Body of pancreas (tissue), 4 donors: ENCODE measurements at places on chromosomes 4 and X. TPM values are rescaled to one million over a fixed set of nuclear protein-coding genes. Genes with fewer than 3 reads are reported as not detected.

DNA sequence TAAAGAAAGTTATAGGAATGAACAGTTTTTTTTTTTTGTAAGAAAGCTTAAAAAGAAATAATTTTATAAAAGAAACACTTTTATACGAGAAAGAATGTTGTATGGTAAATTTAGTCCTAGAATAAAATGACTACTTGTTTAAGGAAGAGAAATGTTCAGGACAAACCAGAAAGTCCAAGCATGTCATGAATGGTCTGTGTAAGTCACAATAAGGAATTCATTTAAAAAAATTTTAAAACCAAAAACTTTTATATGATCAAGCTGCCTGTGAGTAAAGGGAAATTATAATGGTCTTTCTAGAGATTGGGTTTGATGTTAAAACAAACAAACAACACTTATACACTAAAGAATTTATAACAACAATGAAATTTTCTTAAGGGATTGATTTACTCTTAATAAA is 858.9 kb upstream of the PCDH7 start:
- H3K27ac ChIP-seq: no peak overlapping the region
- H3K36me3 ChIP-seq: no peaks in the 10 kb centered on the region
- no peaks in the 10 kb centered on the region for H3K4me1 ChIP-seq
- DNase-seq: no peak

DNA sequence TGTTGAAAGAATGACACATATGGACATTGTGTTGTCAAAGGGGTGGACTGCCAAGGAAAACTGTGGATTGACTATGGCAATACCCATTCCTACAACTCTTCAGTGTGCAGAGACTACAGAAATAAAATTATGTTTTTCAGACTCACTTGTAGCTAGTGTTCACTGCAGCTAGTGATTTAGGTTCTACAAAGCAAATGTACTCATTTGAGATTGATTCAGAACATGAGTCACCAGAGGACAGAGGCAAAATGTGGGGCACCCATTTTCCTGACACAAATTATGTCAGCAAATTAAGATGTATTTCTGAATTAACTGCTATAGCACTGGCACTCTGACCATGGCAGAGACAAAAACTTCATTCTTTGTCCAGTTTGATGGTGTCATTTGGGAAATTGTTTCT is 40.7 kb downstream of the SPCS3 start:
- H3K36me3 ChIP-seq: no peaks in the 10 kb centered on the region
- no peaks in the 10 kb centered on the region for H3K27me3 ChIP-seq
- no peak for DNase-seq
- H3K4me1 ChIP-seq: no peaks in the 10 kb centered on the region
- no peak overlapping the region for H3K27ac ChIP-seq

GRCh38 chrX:133523081-133523487 is 107.8 kb upstream of the GPC4 start:
- peak; percentile 7 for DNase-seq
- no peaks in the 10 kb centered on the region for H3K27me3 ChIP-seq
- no peaks in the 10 kb centered on the region for H3K36me3 ChIP-seq
- H3K4me1 ChIP-seq: no peaks in the 10 kb centered on the region

GRCh38 chr4:77187322-77187721 is 30.3 kb downstream of the CCNG2 start:
- no peak overlapping the region for H3K27ac ChIP-seq
- H3K27me3 ChIP-seq: no peaks in the 10 kb centered on the region
- no peaks in the 10 kb centered on the region for H3K36me3 ChIP-seq
- H3K4me1 ChIP-seq: no peaks in the 10 kb centered on the region
- H3K4me3 ChIP-seq: no peak overlapping the region

DNA sequence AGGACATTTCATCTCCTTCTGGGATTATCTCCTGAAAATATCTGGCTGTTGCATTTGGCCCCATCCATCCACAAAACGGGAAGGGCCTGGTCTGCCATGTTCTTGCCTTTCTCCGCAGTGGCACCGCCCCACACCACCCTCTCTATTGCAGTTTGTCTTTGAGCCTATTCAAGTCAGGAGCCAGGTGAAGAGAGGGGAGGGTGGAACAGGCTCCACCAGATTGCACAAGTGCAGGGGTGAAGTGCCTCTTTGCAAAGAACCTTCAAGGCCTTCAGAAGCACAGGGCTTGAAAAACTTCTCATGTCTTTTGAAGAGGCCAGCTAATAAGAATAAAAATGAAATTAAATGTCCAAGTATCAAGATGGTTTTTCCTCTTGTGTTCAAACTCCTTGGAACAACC is 28.7 kb downstream of the RS1 start:
- H3K27me3 ChIP-seq: no peaks in the 10 kb centered on the region
- H3K4me1 ChIP-seq: no peaks in the 10 kb centered on the region
- no peak overlapping the region for H3K27ac ChIP-seq
- no peak for DNase-seq
- H3K4me3 ChIP-seq: no peak overlapping the region

DNA sequence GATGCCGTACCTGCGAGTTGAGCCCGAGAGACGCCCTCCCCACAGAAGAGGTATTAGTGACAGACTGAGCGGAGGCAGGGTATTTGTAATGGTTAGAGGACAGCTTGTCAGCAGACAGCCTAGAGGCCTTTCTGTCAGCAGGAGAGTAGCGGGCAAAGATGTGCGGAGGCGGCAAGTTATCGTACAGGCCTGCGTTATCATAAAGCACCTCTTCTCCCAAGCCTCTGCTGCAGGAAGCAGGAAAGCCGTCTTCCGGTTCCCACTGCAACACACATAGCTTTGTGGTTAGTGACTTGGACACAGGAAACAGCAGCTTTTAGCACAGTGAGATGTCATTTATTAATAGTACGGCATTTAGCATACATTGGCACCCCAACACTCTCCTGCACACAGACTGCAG is 158.3 kb downstream of the AFAP1 start:
- no peak overlapping the region for H3K4me3 ChIP-seq
- H3K27ac ChIP-seq: no peak overlapping the region
- no peaks in the 10 kb centered on the region for H3K27me3 ChIP-seq
- DNase-seq: no peak
- no peaks in the 10 kb centered on the region for H3K36me3 ChIP-seq

- H3K4me1 ChIP-seq: no peaks in the 10 kb centered on the region
- DNase-seq: no peak
- no peak overlapping the region for H3K27ac ChIP-seq
- H3K36me3 ChIP-seq: no peaks in the 10 kb centered on the region
Measured at GRCh38 chr4:121479808-121480207, 99.0 kb upstream of the QRFPR start.

- H3K4me1 ChIP-seq: no peaks in the 10 kb centered on the region
- H3K36me3 ChIP-seq: no peaks in the 10 kb centered on the region
- H3K4me3 ChIP-seq: no peak overlapping the region
- DNase-seq: no peak
- no peak overlapping the region for H3K27ac ChIP-seq
- H3K27me3 ChIP-seq: no peaks in the 10 kb centered on the region
Measured at GRCh38 chrX:132063334-132063733, 40.2 kb downstream of the STK26 start.

DNA sequence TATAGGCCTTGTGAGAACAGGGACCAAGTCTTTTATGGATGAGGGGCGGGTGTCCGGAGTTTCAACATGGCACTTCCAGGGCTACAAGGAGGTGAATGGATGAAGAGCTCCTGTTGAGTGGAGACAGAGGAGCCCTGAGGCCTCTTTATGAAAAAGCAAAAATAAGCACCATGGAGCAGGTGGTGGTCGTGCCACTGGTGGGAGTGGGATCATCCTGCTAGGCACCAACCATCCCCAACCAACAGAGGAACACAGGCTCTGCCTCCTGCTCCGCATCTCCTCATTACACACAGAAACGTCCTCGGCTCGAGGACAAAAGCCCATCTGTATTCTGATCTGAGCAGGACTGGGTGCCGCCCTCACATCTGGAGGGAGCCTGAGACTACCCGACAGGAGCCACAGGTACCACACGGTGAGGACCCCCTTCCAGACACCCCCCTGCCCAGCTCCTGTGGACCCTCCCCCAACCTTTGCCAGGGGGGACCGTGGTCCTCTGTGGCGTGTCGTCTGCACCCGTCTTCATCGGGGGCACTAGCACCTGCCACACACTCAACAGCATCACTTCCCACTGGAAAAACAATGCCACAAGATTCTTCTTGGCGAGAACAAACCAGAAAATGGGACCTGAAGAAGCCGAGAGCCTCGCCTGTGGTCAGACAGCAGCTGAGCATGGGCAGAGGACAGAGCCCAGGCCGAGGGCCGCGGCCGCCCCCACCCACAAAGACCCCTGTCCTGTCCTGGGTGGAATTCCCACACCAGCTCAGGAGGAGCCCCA is 3.9 kb upstream of the PDE6B start:
- H3K27ac ChIP-seq: no peak overlapping the region
- H3K4me1 ChIP-seq: no peaks in the 10 kb centered on the region
- no peak overlapping the region for H3K4me3 ChIP-seq
- DNase-seq: peak; percentile 1
- no peaks in the 10 kb centered on the region for H3K36me3 ChIP-seq

DNA sequence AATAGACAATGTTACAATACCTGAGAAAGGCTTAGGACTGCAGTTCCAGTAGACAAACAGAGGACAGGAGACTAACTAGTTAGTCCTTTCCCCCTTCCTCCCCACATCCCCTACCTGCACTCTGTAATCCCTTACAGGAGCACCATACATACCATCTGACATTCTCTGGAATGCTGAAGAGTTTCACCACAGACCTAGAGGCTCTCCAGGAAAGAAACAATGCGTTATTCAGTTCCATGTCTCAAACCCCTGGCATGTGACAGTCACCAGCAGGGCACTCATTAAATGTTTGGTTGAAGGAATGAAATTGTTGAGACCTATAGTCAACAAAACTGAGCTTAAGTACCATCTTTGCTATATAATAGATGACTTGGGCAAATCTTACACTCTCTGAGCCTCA is 100.2 kb upstream of the USP38 start:
- H3K4me3 ChIP-seq: no peak overlapping the region
- H3K27ac ChIP-seq: no peak overlapping the region
- no peaks in the 10 kb centered on the region for H3K27me3 ChIP-seq
- no peaks in the 10 kb centered on the region for H3K36me3 ChIP-seq
- H3K4me1 ChIP-seq: no peaks in the 10 kb centered on the region

DNA sequence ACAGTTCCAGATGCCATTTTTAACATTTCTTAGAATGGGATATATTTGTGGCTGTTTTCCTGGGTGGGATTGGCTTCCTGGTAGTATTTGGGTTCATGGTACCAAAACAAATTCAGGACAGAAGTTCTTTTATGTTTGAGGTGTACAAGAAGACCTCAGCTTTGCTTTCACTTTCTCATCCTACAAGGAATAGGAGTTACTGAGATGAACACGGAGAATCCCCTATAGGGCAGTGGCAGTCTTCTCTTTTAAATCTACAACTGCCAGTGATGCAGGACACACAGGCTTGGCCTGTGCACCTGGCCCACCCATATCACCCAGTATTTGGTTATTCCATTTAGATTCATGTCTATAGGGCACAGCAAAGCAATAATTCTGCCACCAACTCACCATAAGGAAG is 35.2 kb downstream of the SLC10A7 start:
- DNase-seq: no peak
- H3K27me3 ChIP-seq: no peaks in the 10 kb centered on the region
- H3K27ac ChIP-seq: no peak overlapping the region
- no peak overlapping the region for H3K4me3 ChIP-seq
- no peaks in the 10 kb centered on the region for H3K36me3 ChIP-seq

GRCh38 chr4:15232366-15233263 is 195.2 kb upstream of the C1QTNF7 start:
- H3K4me1 ChIP-seq: no peaks in the 10 kb centered on the region
- DNase-seq: no peak
- H3K4me3 ChIP-seq: no peak overlapping the region
- H3K27me3 ChIP-seq: no peaks in the 10 kb centered on the region

- H3K27me3 ChIP-seq: no peaks in the 10 kb centered on the region
- no peak for DNase-seq
- H3K4me1 ChIP-seq: peaks cover 53% of the 10 kb centered on the region
- H3K4me3 ChIP-seq: no peak overlapping the region
Measured at GRCh38 chr4:185775792-185776555, 36.0 kb downstream of the SORBS2 start.

DNA sequence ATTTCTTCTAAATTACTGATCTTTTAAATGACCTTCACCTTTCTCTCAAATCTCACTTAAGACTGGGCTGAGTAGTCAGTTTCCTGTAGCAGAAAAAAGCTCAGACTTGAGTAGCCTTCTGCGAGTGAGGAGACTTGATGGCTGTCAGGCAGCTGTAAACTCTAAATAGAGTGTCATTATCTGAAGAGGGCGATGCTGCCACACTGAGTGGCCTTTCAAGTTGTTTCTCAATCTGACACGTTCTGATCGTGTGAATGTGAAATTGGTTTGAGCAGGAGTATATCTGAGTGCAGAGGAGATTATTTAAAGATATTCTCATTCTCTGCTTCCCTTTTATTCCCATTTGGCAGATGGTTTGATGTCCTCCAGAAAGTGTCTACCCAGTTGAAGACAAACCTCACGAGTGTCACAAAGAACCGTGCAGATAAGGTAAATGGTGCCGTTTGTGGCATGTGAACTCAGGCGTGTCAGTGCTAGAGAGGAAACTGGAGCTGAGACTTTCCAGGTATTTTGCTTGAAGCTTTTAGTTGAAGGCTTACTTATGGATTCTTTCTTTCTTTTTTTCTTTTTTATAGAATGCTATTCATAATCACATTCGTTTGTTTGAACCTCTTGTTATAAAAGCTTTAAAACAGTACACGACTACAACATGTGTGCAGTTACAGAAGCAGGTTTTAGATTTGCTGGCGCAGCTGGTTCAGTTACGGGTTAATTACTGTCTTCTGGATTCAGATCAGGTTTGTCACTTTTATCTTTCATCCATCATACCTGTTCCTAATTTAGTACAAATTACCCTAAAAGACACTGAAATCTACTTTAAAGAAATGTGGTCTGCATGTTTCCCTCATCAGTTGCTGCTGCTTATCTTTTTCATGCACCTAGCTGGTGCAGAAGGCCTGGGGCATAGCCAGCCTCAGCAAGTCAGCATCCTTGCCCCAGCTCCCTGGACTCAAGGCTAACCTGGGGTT is 74.3 kb upstream of the MSANTD1 start:
- no peaks in the 10 kb centered on the region for H3K27me3 ChIP-seq
- peaks cover 18% of the 10 kb centered on the region for H3K4me1 ChIP-seq
- peaks cover 6% of the 10 kb centered on the region for H3K36me3 ChIP-seq

- no peaks in the 10 kb centered on the region for H3K27me3 ChIP-seq
- H3K27ac ChIP-seq: no peak overlapping the region
- no peak for DNase-seq
- H3K4me1 ChIP-seq: no peaks in the 10 kb centered on the region
- H3K4me3 ChIP-seq: no peak overlapping the region
- H3K36me3 ChIP-seq: no peaks in the 10 kb centered on the region
Measured at GRCh38 chrX:8813036-8813435, 11.9 kb upstream of the FAM9A start.

The CHM gene
- total RNA-seq: 7.9 TPM

The UGT2B11 gene
- total RNA-seq: not detected

The FRMD7 gene
- total RNA-seq: not detected

The YTHDC1 gene
- 56.0 TPM for total RNA-seq

The CXCL11 gene
- not detected for total RNA-seq
